ENCODE measurements at places on chromosomes 1 and 21. TPM values are rescaled to one million over a fixed set of nuclear protein-coding genes. Genes with fewer than 3 reads are reported as not detected.

The COL24A1 gene
- 0.97 TPM for total RNA-seq

The PLEKHN1 gene
- 1.3 TPM for total RNA-seq

The TGFB2 gene
- 3.7 TPM for total RNA-seq

The AMY2A gene
- 0.43 TPM for total RNA-seq

The DLGAP3 gene
- total RNA-seq, result 2.5 TPM

The PPIE gene
- total RNA-seq, result 40.6 TPM

The CD101 gene
- total RNA-seq, result 9.9 TPM

The ZNF648 gene
- not detected for total RNA-seq

The MFAP2 gene
- total RNA-seq, result 2.0 TPM

The LSM10 gene
- total RNA-seq, result 43.5 TPM

The ITLN2 gene
- not detected for total RNA-seq

The PLEKHA6 gene
- 1.6 TPM for total RNA-seq

The SPRR2G gene
- total RNA-seq, result not detected

DNA sequence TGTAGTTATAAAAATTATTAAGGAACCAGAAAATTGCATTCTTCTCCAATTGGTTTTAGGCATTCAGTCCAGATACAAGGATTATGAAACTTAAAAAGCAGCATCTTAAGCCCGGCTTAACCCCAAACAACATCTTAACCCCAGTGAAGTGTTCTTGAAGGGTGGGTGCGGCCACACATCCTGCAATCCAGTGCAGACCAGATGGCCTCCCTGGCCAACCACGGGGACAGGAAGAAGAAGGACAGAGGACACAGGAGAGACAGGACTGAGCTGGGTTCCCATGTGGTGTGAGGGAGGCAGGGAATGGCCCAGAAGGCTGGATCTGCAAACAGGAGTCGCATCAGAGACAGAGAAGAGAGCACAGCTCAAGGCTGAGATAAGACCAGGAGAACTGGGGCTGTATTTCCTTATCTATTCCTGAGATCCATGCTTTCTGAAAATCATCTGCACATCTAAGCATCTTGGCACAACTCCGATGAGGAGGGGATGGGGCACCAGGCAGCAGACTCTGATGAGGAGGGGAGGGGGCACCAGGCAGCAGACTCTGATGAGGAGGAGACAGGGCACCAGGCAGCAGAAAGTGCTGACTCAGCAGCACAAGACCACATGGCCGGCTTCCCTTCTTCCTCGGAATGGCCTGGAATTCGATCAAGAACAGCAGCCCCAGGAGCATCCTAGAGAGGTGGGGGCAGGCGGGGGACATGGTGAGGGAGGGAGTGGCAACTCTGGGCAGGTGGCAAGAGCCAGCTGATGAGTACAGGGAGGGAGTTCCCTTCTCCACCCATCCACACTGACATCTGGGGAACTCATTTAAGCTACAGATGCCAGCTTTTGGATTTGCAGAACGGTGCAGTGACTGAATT lies 26.6 kb downstream of the ABCG1 start:
- peak; percentile 71 for DNase-seq

- DNase-seq, result no peak
Measured at GRCh38 chr1:201694608-201695335, 134.2 kb upstream of the IPO9 start.

- no peak for DNase-seq
Measured at GRCh38 chr1:113542221-113542701, 151.9 kb downstream of the MAGI3 start.

- DNase-seq, result no peak
Measured at GRCh38 chr1:8727809-8728213, 89.6 kb downstream of the RERE start.

DNA sequence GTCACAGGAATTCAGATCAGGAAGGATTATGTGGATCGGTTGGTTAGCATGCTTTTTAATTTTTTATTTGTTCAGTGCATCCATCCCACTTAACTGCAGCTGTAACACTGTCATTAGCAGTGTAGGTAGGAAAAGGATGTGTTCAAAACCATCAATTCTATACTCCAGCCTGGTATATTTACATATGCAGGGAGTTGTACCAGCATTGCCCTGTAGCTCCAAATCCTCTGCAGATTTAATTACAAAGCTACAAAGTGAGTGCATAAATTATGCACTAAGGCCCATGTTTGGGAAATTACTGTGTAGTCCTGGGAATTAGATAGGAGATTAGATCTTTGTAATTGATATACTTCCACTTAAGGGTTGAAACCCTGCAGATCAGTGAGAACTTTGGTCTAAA lies 15.9 kb upstream of the OSBPL9 start:
- no peak for DNase-seq

GRCh38 chr1:117096951-117097408 lies 24.6 kb downstream of the TRIM45 start:
- DNase-seq, result no peak

DNA sequence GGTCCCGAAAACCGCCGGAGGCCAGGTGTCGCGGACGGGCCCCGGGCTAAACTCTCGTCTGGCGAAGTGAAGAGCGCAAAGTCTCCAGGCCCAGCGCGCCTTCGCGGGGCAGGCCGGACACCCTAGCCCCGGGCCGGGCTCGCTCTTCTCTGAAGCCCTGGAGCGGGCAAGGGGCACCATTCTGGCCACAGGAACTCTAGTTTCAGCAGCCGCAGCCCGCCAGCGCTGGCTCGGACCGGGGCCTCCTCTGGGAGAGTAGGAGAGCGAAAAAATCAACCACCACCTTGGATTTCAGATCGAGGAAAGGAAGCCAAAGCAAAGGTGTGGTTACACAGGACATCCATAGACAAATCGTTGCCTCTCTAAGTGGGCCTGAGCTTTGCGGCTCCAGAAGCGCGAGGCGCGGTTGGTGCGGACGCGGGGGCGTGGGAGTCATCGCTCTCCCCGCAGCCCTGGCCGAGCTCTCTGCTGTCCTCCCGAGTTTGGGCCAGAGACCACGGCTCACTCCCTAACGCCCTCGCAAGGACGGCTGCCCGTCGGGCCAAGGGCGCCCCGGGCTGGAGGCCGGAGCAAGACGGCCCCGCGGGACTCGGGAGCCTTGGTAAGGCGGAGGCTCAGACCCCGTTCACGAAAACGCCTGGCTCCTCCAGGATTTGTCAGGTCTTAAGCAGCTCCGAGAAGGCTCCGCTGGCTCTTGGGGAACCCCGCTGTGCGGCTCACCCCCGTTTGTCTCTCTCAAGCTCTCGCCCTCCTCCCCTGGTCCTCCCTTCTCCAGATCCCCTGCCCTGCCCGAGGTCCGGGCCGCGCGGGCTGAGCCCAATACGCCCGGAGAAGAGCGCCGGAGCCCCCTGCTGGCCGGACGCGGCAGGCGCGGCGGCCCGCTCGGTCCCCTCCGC lies 132.9 kb upstream of the DPYD start:
- DNase-seq, result peak; percentile 92

DNA sequence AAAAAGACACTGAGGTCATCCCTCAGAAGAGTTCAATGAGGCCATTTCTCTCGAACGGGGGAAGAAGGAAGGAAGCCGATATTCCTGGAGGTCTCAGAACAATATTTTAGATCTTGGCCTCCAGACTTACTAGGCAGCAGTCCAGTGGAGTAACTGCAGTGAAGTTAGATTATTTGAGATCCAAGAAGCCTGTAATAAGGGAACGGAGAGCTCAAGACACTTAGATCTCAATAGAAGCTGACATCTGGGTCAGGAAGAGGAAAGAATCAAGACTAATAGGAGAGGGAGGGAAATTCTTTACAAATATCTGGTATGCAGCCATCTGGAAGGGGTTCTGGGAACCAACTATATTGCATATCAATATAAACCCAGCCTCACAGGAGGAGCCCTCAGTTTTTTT lies 13.6 kb upstream of the ENAH start:
- DNase-seq, result no peak

DNA sequence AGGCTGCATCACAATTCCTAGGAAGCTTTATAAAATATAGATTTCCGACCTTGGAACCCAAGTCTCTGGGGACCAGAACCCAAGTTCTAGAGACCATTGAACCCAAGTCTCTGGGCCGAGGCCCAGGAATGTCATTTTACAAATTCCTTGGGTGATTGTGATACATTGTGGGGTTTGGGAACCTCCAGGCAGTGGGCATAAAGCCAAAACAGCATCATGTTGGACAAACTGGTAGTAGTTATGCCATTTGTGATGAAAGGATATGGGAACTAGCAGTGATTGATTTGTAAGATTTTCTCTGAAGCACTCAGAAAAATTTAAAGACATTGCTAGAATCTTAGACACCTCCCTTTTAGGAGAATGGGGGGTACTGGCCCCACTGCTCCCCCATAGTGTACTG lies 160.2 kb downstream of the HIVEP3 start:
- no peak for DNase-seq

- DNase-seq, result no peak
Measured at GRCh38 chr1:65431111-65431705, 10.7 kb downstream of the LEPR start.

GRCh38 chr1:168719306-168720111 lies 9.5 kb downstream of the DPT start:
- DNase-seq, result no peak

DNA sequence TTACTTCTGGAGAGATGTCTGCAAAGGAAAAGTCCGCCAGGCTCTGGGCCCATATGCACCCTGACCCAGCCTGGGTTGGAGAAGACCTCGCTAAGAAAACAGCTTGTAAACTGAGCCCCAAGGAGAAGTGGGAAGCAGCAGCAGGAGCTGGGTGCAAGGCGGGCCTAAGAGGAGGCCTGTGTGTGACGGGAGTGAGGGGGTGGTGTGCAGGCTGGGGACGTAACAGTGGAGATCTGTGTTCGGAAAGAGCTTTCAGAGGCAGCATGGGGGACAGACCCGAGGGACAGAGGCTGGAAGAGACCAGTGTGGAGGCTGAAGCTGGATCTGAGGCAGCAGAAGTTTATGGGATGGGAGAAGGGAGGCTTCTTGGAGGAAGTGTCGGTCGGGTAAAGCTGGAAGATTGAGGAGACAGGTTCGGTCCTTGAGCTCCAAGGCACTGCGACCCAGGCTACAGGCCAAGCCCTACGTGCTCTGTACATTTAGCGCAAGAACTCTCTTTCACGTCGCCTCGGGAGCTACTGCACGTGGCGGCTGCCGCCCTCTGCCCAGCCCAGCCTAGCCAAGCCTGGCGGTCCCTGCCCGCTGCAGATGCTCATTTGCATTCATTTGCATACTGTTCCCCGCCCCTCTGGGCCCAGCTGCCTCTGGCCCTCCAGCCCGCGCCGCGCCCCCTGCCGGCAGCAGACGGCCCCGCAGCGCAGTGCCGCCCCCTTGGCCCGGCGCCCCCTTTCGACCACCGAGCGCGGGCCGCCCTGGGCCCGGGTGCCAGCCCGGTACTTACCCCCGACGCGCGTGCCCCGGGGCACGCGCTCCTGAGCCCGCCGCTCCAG lies 6.3 kb downstream of the HPCA start:
- peak; percentile 77 for DNase-seq

GRCh38 chr1:24205345-24206082 lies 18.4 kb upstream of the IFNLR1 start:
- no peak for DNase-seq

DNA sequence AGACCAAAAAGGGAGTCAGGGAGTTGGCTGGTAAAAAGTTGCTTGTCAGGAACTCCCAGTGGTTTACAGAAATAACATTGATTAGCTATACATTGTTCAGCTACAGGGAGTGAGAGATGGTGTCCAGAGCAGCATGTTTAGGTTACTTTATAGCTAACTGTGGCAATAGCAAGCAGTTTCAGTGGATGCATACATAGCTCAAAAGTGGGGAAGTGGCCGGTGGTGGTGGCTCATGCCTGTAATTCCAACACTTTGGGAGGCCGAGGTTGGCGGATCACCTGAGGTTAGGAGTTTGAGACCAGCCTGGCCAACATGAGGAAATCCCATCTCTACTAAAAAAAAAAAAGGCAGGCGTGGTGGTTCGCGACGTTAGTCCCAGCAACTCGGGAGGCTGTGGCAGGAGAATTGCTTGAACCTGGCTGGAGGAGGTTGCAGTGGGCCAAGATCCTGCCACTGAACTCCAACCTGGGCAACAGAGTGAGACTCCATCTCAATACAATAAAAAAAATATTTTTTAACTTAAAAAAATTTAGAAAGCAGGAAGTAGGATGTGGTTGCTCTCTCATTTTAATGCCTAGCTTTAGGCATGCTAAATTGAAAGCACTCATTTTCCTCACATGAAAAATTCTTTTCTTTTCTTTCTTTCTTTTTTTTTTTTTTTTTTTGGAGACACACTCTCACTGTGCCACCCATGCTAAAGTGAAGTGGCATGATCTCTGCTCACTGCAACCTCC lies 109.7 kb downstream of the PPIAL4G start:
- DNase-seq, result no peak

GRCh38 chr1:19533626-19534025 lies 48.3 kb upstream of the CAPZB start:
- peak; percentile 72 for DNase-seq

- no peak for DNase-seq
Measured at GRCh38 chr1:193771596-193771995, 585.2 kb upstream of the B3GALT2 start.

DNA sequence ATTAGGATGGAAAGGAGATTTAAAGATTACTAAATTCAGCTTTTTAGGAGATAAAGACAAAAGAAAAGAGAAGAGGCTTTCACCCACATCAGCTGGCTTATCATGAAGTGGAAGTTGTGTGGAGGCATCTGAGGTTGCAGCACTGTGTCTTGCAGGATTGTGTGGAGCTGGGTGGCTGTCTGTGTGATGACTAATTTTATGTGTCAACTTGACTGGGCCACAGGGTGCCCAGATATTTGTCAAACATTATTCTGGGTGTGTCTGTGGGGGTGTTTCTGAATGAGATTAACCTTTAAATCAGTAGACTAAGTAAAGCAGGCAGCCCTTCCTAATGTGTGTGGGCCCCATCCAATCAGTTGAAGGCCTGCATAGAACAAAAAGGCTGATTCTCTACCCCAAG lies 3.9 kb downstream of the KCNA10 start:
- DNase-seq, result no peak

GRCh38 chr1:11634365-11635192 lies 19.6 kb downstream of the FBXO2 start:
- no peak for DNase-seq

GRCh38 chr1:186188004-186188539 lies 187.0 kb downstream of the TPR start:
- no peak for DNase-seq

DNA sequence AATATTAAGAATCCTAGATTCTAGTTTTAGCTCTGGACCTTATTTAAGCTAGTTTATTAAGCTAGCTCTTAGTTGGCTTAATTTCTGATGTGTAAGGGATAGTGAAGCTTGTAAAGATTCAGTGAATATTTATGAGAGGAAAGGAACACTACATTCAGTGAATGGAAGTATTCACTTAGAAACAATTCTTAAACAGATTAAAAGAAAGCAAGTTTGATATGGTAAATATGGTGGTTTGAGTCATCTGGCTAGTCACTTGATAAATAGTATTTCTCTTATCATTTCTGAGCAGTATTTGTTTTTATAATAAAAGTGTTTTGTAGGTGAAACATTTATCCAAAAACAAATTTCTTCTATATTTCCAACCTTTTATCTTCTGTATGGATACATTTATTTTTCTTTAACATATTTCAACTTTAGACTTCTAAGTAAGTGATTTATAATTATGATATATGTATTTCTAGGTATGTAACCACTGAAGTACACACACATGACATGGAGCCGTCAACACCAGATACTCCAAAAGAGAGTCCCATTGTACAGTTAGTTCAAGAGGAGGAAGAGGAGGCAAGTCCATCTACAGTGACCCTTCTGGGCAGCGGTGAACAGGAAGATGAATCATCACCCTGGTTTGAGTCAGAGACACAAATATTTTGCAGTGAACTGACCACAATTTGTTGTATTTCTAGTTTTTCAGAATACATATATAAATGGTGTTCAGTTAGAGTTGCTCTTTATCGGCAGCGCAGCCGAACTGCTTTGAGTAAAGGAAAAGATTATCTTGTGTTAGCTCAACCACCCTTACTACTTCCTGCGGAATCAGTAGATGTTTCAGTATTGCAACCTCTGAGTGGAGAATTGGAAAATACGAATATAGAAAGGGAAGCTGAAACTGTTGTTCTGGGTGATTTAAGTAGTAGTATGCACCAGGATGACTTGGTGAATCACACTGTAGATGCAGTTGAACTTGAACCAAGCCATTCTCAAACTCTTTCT lies 55.6 kb downstream of the SUCO start:
- DNase-seq, result no peak

All from spleen (tissue), 13 donors.